Ureter (tissue), 1 donor: ENCODE measurements at places on chromosomes 4 and X. TPM values are rescaled to one million over a fixed set of nuclear protein-coding genes. Genes with fewer than 3 reads are reported as not detected.

The NLGN4X gene
- 5.9 TPM for total RNA-seq

The KDR gene
- 27.4 TPM for total RNA-seq

The CT45A1 gene
- not detected for total RNA-seq

GRCh38 chr4:96146686-96147085 is 306.8 kb downstream of the PDHA2 start:
- no peak for DNase-seq

- DNase-seq = no peak
These were observed 139.9 kb upstream of the USP9X start for GRCh38 chrX:40945361-40945713.

DNA sequence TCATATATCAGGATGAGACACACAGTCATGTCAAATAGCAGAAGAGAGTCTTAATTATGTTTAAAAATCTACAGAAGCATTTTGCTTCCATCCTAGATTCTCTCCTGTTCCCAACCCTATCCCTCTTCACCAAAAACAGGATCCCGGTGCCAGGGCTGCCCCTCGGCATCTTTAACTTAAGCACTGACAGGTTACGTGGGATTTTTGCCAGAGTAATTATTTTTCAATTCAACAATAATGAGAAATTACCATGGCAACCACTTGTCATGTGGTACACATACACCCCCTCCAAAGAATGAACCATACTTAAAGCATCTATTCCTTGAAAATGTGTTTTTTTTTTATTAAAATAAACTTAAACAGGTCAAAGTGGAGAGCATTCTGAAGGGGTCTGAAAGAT is 130.6 kb downstream of the LDB2 start:
- no peak for DNase-seq

DNA sequence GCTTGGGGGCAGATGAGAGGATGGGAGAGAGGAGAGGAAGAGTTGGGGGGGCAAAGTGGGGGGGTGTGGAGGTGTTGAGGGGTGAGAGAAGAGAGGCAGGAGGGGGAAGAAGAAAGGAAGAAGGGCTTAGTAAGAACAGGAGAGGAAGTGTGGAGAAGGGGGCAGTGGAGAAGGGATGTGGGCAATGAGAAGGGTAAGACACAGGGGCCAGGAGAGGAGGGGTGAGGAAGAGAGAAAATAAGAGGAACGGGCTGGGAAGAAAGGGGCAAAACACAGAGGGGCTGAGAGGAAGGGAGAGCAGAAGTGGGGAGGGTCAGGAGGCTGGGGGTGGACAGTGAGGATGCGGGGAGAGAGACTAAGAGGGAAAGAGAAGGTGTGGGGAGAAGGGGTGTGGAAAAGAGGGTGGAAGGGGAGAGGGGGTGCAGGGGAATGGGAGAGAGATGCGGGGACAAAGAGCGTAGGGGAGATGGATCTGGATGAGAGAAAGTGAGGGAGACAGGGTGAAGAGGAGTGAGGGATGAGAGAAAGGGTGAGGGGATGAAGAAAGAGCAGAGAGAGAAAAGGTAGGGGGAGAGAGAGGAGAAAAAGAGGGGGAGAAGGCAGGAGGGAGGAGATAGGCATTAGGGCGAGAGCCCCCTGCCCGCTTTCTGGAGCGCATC is 12.9 kb downstream of the SH3KBP1 start:
- DNase-seq = no peak
